ENCODE measurements at places on chromosomes 5 and 9.

DNA sequence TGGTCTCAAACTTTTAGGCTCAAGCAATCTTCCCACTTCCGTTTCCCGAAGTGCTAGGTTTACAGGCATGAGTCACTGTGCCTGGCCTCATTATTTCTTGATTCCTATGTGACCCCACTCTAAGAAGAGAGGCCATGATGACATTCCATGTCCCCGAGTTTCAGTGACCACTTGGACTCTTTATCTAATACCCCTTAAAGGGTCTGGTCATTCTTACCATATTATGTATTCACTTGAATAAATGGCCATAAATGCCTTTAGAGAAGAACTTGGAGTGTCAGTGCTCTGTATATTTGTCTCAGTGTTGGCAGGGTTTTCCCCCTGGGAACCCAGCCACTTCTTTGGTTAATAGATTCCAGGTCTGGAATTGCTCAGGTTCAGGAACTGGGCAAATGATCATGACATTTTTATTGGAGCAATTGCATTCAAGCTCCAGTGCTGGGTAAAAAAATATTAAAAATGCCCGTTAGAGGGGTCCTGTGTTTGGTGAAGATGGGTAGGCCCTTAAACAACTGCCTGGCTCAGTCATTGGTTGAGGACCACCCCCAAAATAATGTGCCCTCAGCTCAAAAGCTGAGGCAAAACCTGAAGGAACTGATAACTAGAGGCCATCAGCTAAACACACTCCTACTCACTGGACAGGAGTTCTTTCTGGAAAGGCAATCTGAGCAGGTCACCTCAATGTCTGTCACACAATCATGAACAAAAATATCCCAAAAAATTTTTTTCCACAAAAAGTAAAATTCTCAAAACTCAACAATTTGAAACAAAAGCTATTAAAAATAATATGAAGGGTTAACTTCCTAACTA is 186.6 kb upstream of the ZNF608 start:
- DNase-seq, result peak; percentile 37

DNA sequence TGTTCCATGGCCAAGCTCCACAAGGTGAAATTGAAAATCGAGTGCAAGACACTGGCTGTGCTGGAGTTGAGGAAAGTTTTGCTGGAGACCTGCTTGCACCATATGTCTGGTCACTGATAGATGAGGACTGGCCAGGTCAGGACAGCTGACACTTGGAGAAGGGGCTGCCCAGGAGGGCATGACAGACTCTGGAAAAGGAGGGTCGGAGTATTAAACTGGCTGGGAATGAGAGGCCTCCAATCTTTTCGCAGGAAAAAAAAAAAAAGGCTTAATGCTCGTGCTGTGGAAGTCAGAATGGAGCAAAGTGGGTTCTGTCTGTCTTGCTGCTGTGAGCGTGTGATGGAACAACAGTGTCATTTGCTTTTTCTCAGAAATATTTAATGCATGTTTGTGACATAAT is 5.5 kb downstream of the TENT4A start:
- no peak for DNase-seq

- DNase-seq, result no peak
Observed at GRCh38 chr9:133257465-133257956, 17.5 kb downstream of the ABO start.

GRCh38 chr9:131735238-131736128 is 4.4 kb downstream of the RAPGEF1 start:
- DNase-seq, result no peak

- DNase-seq, result no peak
Observed at GRCh38 chr5:124121198-124121597, 609.2 kb downstream of the CSNK1G3 start.

- DNase-seq, result peak; percentile 52
Observed at GRCh38 chr9:69397384-69398214, 72.6 kb downstream of the ENTREP1 start.

GRCh38 chr9:17795744-17796143 is 216.9 kb downstream of the SH3GL2 start:
- no peak for DNase-seq

DNA sequence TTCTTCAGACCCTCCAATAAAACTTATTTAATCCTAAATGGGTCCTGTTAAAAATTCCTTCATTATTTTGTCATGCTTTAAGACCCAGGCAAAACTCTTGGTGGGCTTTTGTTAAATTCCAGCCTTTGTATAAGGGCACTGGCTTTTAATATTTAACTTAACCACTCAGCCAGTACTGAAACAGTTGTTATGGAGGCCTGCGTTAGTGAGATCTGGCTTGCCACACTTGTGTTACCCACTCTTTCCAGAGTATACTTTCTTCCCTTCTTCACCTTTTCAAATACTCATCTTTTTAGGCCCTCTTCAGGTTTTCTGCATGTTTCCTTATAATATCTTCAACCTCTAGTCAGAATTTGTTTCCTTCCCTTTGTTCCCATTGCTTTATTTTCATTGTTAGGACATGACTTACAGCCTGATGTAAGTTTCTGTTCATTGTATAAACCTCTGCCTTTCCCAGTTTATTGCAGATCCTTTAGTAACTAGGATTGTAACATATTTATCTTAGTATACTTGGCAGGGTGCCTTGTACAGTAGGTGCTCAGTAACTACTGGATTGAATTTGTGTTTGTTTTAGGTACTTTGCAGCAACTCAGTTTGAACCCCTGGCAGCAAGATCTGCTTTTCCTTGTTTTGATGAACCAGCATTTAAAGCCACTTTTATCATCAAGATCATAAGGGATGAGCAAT is 48.8 kb downstream of the LNPEP start:
- DNase-seq, result no peak

Measured in globus pallidus (tissue), 1 donor.